ENCODE measurements at places on chromosomes 1 and 21. TPM values are rescaled to one million over a fixed set of nuclear protein-coding genes. Genes with fewer than 3 reads are reported as not detected.

Gene LAD1
- total RNA-seq = 2.2 TPM

Gene DCLRE1B
- 16.0 TPM for total RNA-seq

Gene AP4B1
- total RNA-seq = 20.4 TPM

DNA sequence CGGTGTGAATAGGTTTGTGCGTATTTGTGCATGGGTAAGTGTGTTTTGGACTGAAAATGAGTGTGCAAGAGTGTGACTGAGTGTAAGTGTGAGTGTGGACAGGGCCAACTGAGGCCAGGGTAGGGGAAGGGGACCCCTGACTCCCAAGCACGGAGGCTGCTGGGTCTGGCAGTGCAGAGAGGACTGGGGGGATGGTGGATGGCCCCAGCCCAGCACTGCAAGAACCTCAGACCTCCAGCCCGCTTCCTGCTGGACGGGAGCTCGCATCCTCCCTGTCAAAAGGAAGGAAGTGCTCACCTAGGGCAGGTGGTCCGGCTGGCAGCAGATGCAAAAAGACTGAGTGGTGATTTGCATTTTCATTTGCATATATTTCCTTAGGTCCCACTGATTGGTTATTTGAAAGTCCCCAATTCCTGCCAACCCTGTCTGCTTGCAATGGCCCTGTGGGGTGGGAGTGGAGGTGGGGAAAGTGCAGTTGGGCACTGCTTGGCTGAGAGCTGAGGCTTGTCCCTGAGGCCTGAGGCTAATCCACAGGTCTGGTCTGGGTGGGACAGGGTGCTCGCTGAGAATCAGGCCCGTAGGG lies 42.8 kb upstream of the CASZ1 start:
- no peak for DNase-seq

- DNase-seq = peak; percentile 35
Observed at GRCh38 chr1:164660412-164660772, 101.4 kb downstream of the PBX1 start.

- DNase-seq = no peak
Observed at GRCh38 chr1:175287377-175287776, 94.8 kb upstream of the KIAA0040 start.

GRCh38 chr1:206803221-206803730 lies 31.0 kb upstream of the IL10 start:
- DNase-seq = no peak

DNA sequence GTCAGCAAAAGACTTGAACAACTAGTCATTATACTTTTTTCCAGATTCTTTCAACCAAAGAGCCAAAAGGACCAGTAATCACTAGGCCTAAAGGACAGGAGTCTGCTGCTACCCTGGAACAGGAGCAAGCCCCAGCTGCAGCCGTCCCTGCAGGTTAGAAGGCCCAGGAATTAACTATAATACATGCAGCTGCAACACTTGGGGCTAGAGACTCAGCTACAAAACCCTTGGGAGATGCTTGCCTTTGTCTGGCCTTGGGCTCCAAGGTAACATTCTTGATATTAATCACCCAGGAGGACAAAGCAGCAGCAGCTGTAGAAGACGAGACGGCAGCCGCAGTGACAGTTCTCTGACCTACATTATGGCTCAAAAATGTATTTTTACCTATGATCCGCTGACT lies 841.2 kb upstream of the ADGRL4 start:
- no peak for DNase-seq

DNA sequence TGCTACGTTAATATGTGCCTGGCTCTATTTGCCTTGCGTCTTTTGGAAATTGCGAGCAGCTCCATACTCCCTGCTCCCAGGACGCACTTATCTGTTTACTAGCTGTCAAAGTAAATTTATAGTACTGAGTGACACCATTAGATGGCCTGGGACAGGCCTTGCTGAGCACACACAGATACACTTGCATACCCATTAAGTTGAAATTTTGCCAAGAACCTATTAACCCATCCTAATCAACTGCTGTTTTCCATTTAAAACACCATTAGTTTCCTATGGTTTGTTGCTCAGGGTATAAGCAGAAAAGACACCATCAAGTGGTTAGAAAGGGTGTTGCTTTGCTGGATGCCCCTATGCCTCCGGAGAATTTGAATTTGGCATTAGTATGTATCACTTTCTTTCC lies 187.3 kb downstream of the SLC44A5 start:
- no peak for DNase-seq

GRCh38 chr21:38915546-38915945 lies 109.8 kb downstream of the ETS2 start:
- DNase-seq = no peak

All from LHCN-M2 (cell line).